Activated CD8-positive, alpha-beta memory T cell treated with anti-CD3 and anti-CD28 coated beads for 4 hours (primary cell): ENCODE measurements at places on chromosomes 5 and 9.

DNA sequence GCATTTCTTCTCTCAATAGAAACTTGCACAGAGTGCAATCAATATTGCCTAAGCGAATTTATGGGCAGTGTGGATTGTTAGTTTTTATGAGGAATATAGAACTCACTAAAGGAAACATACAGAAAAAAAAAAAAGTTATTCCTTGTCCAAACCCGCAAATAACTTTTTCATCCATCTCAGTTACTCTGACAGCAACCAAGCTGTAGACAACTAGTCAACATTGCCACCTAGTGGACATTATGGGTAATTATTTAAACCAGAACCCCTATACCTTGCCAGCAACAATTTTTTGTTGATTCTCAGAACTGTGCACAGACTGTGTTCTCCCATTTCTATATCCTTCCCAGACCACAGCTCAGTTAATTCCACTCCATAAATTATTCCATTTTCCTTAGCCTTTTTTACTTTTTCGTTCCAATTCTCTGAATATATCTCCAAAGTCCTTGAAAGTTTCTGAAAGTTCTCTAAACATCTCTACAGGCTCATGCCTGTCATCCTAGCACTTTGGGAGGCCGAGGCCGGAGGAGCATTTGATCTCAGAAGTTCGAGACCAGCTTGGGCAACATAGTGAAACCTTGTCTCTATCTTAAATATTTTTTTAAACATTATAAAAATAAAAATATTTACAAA lies 2.6 kb upstream of the AFAP1L1 start:
- DNase-seq, result no peak

- DNase-seq, result no peak
Observed at GRCh38 chr9:38668791-38669466, 48.5 kb upstream of the ANKRD18A start.

GRCh38 chr9:111427186-111427585 lies 57.0 kb downstream of the ECPAS start:
- DNase-seq, result no peak

- no peak for DNase-seq
Observed at GRCh38 chr9:19199012-19199411, 31.5 kb upstream of the DENND4C start.

GRCh38 chr5:153400931-153401330 lies 89.5 kb upstream of the GRIA1 start:
- no peak for DNase-seq

GRCh38 chr9:122332644-122333043 lies 38.2 kb upstream of the PTGS1 start:
- DNase-seq, result no peak

DNA sequence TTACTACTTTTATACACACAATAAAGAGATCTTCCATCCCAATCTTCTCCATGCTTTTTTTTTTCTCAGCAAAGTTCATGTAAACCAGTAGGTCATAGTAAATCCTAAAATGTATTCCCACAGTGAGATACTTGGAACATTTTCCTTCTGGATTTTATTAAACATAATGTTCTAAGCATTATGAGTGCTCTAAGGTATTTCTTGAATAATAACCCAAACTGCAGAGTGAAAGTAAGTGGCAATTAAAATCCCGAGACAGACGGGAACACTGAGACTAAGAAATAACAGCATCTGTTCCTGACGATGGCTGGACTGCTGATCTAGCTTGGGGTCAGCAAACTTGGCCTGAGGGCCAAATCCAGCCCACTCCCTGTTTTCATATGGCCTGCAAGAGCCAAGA lies 359.8 kb downstream of the ARL15 start:
- no peak for DNase-seq

- DNase-seq, result no peak
Observed at GRCh38 chr9:20041697-20042081, 252.9 kb upstream of the SLC24A2 start.

DNA sequence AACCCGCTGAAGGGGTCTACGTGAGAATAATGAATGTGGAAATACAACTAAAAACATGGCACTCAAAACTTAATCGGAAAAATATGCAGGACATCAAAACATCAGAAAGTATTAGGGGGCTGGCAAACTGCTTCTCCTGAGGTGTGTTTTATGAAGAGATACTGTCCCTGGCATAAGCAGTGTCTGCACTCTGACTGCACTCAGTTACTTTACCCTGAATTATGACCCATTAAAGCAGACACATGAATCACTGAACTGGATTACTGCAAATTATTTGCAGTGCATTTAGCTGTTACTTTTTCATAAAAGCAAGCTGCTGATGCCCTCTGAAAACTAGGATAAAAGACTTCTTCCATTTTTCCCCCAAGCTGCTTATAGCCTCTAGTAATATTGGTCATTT lies 164.9 kb downstream of the AP3B1 start:
- no peak for DNase-seq

DNA sequence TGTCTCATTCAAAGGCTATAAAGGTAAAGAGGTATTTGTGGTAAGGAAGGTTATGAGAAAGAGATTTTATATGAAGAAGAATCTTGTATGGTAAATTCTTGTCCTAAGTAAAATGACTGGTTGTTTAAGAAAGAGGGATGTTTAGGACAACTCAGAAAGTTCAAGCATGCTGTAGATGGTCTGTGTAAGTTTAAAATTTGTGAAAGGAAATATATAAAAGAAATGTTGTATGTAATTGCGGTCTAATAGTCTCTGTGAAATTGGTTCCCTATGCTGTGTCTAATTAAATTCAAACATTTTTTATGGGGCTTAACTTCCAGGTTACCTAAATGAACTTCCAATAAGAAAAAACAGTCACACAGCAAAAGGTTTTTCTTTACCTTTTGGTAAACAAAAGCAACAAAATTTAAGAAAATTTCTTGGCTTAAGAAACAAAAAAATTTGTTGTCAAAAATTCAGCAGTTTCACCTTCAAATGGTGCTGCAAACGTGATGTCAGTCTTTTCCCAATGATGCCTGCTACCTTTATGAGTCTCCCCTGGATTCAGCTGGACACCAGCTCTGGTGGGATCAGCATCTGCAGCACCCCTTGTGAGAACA lies 83.0 kb upstream of the FCN1 start:
- no peak for DNase-seq

- DNase-seq, result no peak
Observed at GRCh38 chr9:32574858-32575257, 1.9 kb upstream of the NDUFB6 start.

GRCh38 chr5:26893078-26893477 lies 145.3 kb downstream of the CDH9 start:
- DNase-seq, result no peak

DNA sequence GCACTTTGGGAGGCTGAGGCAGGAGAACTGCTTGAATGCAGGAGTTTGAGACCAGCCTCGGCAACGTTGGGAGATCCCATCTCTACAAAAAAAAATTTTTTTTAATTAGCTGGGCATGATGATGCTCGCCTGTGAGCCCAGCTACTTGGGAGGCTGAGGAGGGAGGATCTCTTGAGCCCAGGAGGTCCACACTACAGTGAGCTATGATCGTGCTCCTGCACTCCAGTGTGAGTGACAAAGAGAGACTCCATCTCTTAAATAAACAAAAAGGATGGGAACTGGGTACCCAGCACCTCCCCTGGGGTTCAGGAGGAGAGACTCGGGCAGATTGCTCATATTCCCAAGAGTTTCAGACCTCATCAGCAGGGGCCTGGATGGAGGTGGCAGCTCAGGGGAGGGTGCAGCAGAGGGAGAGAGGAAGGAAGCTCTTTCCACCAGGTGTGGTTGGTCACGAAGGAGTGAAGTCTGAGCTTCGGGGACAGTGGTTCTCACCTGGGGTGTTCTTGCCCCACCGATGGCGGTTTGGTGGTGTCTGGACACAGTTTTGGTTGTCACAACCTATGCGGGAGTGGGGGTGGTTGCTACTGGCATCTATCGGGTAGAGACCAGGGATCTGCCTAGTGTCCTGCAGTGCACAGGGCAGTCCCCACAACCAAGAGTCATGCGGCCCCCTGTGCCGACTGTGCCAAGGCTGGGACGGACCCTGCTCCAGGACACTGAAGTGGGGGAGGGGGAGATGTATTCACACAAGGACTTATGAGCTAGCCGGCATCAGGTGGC lies 72.7 kb downstream of the ANKRD33B start:
- no peak for DNase-seq
